ENCODE measurements at places on chromosomes 3 and 15. TPM values are rescaled to one million over a fixed set of nuclear protein-coding genes. Genes with fewer than 3 reads are reported as not detected.

DNA sequence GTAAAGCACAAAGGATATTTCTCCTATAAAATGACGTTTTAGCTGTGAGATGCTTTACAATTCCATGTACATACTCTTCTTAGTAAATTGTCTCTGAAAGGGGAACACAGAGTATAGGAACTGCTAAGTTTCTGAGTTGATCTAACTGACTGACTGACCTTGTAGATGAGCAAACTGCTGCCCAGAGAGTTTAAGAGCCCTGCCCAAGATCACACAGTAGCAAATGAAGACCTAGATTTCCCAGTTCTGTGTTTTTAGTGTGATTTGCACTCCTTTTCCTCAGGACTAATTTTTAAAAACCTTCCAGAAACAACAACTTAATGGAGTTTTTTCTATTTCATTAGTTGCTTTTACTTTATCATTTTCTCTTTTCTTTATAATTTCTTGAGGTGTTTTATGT lies 247.7 kb downstream of the PDCD6IP start:
- DNase-seq: no peak

DNA sequence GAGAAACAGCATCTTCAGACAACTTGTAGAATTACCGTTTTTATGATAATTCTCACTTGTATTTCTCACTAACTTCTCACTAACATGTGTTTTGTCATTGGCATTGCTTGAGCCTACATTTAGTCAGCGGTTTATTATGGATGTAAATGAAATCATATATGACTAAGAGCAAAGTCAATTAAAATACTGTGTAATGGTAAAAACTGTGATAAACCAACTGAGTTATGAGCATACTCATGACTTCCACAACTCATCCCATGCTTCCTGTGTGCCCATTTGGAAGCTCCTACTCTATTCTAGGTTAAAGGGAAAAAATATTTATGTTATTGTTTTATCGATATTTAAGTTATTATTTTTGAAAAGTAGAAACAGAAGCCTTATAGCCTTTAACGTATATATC lies 12.8 kb downstream of the PXK start:
- DNase-seq: no peak

GRCh38 chr3:52990637-52991036 lies 55.2 kb downstream of the SFMBT1 start:
- DNase-seq: no peak

GRCh38 chr3:427128-427527 lies 230.6 kb downstream of the CHL1 start:
- DNase-seq: no peak

DNA sequence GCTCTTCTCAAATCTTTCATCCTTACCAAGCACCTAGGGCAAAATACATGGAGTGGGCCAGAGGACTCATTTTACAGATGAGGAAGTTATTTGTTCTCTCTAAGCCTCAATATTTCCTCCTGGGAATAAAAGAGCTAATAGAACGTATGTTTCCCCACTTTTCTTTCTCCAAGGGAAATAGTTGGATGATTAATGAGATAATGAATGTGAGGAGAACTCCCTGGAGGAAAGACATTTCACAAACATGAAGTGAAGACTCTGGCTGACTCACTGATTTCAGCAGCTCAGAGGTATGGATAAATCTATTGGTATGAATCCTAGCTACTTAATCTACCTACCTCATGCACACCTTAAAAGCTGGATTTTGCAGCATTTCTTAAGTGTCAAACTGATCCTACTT lies 98.4 kb downstream of the ECT2 start:
- DNase-seq: no peak

The ZKSCAN7 gene
- 1.4 TPM for total RNA-seq

DNA sequence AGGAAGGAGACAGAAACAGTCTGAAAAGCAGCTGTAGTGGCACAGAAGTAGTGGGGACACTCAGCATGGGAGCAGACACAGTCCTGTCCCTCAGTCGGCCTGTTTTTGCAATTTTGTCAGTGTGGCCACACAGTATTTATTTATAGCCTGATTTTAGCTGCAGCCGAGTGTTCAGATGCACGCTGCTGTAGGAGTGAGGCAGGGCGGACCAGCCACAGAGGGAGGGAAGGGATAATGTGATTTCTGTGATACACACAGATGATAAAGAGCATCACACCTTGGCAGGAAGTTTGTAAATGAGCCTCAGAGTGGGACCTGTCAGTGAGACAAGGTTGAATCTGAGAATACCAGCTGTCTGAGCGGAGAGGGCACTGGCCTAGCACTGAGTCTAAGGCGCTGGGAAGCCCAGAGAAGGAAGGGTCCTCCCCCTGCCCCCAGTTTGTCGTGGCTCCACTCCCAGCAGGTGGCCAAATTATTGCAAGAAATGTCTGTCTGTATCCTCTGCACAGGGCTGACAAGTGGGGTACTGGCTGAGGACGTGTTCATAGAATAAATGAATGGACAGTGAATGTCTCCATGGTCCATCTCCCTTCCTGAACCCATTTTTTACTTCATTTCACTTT lies 3.8 kb downstream of the PSTPIP1 start:
- DNase-seq: no peak

GRCh38 chr15:99264125-99264524 lies 12.8 kb downstream of the LRRC28 start:
- DNase-seq: no peak

The CACNA2D3 gene
- not detected for total RNA-seq

The ZPLD1 gene
- total RNA-seq: not detected

The GLCE gene
- total RNA-seq: 45.3 TPM

GRCh38 chr15:46166750-46167149 lies 531.9 kb downstream of the SQOR start:
- DNase-seq: no peak

DNA sequence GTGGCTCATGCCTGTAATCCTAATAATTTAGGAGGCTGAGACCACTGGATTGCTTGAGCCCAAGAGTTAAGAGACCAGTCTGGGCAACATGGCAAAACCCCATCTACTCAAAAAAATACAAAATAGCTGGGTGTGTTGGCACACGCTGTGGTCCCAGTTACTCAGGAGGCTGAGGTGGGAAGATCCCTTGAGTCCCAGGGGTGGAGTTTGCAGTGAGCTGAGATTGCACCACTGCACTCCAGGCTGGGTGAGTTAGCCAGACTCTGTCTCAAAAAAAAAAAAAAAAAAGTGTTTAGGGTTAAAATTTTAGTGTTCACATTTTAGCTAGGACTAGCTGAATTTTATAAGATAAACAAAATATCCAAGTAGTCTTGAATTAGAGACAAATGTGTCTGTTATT lies 1340.1 kb upstream of the EPHA6 start:
- no peak for DNase-seq

DNA sequence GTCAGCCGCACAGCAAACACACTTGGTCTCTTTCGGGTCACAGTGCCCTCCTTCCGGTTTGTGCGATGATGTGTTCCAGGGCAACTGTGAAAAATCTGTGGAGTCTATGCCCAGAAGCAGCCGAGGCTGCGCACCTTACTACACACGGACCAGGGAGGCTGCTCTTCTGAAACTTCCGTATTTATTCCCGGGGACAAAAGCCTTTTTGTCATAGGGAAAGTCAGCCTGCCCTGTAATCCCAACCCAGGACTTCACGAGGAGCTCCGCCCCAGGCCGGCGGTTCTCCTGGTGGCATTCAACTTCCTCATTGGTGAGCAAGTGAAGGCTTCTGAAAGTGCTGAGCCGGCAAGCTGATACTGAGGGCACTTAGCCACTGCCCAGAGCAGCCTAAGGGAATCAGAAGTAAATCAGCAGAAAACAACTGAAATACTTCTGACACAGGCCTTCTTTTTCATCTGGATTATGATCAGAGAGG lies 126.5 kb downstream of the FMN1 start:
- DNase-seq: no peak

GRCh38 chr3:156643729-156644389 lies 30.5 kb upstream of the TIPARP start:
- DNase-seq: no peak

- DNase-seq: no peak
Observed at GRCh38 chr3:179133575-179133974, 14.6 kb upstream of the PIK3CA start.

The AHSG gene
- under 0.01 TPM for total RNA-seq

The CCR2 gene
- total RNA-seq: not detected

DNA sequence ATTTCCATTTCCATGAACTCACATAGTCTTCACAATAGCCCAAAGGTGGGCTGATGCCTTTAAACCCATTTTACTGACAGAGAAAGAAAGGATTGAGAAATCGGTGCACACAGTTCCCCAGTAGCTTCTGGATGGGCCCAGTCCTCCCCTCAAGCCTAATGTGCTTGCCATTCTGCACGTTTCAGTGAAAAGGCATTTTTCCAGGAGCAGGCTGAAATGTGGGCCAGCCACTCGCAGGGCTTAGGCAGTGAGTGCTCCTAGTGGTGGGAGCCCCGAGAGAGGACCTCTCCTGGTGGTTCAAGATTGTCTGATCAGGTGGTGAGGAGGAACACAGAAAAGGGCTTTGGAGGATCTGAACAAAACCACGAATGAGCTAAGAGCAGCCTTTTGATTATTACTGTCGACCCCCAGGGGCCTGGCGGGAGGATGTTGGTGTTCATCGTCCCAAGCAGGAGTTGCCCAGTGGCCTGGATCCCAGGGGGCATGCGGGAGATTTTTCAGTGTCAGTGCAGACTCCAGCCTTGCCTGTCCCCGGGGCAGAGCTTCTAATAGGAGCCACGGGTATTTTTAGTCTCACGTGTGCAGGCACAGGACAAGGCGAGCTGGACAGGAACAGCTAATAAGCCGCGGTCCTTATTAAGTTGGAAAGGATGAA lies 8.7 kb upstream of the KY start:
- no peak for DNase-seq

The GRAMD2A gene
- 0.13 TPM for total RNA-seq

GRCh38 chr15:88174571-88174970 lies 82.0 kb downstream of the NTRK3 start:
- no peak for DNase-seq

DNA sequence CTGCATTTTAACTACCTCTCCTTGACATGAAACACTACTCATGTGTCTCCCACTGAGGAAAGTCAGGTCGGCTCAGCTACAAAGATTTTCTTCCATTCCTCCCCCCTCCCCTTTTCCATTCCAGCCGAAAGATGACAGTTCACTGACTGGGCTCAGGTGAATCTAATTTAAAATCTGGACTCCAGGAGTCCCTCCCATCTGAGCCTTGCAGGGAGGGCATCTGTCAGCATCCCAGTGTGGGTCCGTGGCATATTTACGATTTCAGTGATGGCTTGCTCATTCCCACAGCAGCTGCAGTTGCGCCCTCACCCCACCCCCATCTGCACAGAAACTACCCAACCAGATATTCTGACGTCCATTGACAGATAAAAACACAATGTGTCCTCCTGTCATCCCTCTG lies 153.7 kb upstream of the ARRDC4 start:
- no peak for DNase-seq

The SLITRK3 gene
- not detected for total RNA-seq

DNA sequence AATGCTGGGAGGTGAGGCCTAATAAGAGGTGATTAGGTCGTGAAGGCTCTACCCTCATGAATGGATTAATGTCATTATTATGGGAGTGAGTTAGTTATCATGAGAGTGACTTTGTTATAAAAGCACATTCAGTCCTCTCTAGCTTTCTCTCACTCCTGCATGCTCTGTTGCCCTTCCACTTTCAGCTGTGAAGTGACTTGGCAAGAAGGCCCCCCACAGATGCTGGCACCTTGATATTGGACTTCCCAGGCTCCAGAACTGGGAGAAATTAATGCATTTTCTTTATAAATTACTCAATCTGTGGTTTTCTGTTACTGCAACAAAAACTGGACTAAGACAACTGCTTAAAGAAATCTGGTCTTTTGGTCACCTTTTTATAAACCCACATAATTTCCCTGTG lies 144.3 kb downstream of the FBN1 start:
- DNase-seq: no peak

DNA sequence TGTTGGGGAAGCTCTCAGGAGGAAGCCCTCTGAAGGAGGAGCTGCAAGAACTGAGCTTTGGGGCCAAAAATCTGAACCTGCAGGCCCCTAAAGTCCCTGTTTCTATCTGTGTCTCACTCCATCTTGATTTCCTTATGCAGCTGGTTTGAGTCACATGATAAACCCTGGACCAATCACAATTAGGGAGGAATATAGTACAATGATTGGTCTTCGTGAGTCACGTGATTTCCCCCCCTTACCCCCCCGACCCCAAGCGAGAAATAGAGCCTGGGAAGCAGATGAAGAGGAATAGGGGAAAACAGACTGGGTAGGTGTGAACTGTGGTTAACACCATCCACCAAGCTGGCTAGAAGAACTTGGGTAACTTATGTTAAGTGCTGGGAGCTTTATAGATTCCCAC lies 12.9 kb downstream of the CRABP1 start:
- DNase-seq: no peak

The SFMBT1 gene
- 4.3 TPM for total RNA-seq

- DNase-seq: no peak
Observed at GRCh38 chr3:49629866-49630265, 44.3 kb upstream of the APEH start.

- no peak for DNase-seq
Observed at GRCh38 chr3:177141471-177141870, 55.8 kb downstream of the TBL1XR1 start.

DNA sequence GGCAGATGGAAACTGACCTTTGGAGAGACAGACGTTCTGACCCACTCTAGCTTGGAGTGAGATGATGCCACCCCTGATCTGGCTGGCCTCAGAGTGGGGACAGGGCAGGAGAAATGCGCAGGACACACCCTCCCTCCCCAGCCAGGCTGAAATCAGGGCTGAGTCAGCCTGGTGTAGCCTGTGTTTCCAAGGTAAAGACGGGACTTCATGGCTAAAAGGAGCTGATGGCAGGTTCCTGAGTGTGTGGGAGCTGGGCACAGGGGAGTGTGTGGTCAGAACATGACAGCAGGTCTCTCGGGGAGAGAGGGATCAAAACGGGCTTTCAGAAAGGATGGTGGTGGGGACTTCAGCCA lies 14.6 kb upstream of the POLG start:
- DNase-seq: no peak

The CYP8B1 gene
- not detected for total RNA-seq

DNA sequence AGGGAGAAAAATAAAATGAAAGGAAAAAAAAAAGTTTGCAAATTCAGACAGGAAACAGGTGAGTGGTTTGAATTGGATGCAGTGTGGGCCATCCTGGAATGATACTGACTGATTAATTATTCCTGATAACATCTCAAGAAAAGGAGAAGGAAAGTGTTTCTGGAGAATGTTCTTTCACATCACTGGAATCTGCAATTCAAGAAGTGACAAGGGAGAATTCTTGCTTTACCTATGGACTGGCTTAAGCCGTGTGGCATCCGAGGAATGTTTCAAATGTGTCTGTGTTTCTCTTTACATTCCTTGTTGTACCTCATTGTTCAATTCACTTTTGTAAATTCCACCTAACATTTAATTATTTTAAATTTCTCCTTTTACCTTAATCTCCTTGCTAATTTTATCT lies 465.0 kb downstream of the EPHB1 start:
- DNase-seq: no peak

Measured in dermis microvascular lymphatic vessel endothelial cell (primary cell).